Stimulated activated CD8-positive, alpha-beta memory T cell treated with anti-CD3 and anti-CD28 coated beads, Interleukin-7, amount 100 ng/mL, for 1 hour (primary cell): ENCODE measurements at places on chromosomes 11 and 22.
A peak's percentile ranks its signal among the peaks of the same experiment; 100 is the strongest.

GRCh38 chr22:49667236-49667635 is 160.4 kb downstream of the BRD1 start:
- DNase-seq, result no peak

- peak; percentile 52 for DNase-seq
Observed at GRCh38 chr11:65588199-65589054, 7.2 kb downstream of the KCNK7 start.

GRCh38 chr11:120923866-120924508 is 99.9 kb upstream of the TBCEL start:
- DNase-seq, result no peak

DNA sequence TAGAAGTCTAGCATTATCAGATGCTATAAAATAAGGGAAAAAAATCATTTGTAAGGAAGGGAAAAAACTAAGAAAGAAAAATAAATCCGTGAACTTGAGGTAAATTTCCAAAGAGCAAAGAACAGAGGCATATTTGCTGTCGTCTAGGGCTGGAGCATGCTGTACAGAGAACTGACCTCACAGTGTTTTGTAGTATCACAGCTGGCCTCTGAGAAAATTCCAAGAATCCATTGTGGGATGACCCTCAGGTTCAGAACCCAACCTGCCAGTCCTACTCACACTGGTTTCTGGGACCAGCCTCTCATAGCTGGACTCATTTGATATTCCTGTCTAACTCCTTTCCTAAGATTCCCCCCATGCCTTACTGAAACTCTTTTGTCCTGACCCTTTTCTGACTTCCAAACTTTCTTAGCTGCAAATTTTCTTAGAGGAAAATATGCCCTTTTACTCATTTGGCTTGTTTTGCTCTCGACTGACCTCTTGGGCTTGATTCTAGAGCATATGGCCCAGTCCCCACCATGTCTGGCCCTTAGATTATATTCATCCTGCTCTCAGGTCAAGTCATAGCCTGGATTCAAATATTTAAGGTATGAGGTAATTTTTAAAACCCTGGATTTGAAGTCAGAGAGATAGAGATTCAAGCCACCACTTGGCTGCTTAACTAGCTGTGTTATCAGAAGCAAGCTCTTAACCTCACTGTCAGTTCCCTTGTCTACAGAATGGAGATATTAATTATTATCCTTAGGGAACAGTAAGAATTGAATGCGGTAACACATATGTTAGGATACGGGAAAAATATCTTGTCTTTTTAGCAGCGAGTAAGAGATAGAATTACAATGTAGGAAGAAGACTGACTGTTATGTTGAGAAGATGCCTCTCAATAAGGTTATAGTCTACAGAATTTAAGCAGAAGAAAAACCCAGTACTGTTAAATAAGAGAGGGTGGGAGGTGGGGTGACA is 89.7 kb upstream of the KCNA4 start:
- DNase-seq, result no peak

- DNase-seq, result no peak
Observed at GRCh38 chr11:76694664-76695063, 24.1 kb upstream of the LRRC32 start.

DNA sequence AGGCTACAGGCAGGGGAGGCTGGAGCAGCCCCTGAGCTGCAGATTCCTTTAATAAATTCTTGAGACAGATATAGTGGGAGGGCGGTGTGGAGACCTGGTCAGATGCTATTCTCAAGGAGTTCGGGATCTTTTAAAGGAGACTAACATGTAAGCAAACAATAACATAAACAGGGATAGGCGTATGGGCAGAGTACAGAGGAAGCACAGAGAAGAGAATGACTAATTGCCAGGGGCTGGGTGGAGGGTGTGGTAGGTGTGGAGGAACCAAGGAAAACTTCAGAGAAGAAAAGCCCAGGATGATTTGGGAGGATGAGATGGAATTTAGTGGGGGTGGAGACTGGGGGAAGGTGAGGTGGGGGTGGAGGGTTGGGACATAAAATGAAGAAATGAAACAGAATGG is 9.7 kb upstream of the HEPHL1 start:
- DNase-seq, result no peak

DNA sequence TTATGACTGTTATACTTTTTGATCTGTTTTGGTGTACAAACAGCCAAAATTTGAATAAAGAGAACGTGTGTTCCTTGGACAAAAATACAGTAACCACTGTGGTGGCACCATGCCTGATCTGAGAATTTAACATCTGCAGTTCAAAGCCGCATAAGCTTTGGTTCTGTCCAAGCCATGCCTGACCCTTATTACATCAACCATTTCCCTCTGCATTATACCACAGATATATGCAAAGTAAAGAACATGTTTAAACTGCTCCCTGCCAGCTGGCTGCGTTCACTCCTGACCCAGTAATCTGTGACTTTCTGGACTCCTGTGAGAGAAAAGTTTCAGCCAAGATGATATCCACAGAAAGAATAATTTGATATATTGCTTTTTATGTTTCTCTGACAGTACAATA is 890.5 kb upstream of the ANO3 start:
- DNase-seq, result no peak

DNA sequence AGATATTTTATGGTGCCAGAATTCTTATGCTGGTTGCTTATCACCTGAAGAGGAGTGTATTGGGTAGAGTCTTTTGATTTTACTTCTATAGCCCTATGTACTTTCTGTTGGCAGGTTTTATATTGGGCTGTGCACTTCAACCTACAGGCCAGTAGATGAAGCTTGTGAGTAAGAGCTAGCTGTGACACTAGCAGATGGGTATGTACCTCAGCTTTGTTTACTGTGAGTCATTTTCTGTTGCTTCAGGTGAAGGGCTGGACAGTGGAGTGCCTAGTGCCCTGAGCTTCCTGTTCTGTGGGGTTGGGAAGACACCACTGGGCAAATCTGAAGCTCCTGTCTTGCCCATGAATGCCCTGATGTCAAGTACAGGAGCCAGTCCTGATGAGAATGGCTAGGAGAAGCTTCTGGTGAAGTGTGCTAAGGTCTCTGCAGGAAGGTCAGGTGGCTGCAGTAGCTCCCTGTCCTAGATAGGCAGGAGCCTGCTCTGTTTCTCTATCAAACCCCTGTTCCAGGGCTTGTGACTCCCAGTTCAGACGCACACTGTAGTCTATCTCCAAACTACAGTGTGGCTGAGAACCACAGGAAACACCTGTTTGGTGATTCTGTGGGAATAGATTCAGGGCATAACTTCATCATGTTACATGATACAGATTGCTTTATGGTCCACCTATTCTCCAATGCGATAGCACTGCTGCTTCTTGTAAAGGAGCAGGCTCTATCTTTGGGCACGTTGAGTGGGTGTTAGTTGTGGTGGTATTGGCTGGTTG is 755.7 kb downstream of the KCNA4 start:
- DNase-seq, result no peak

GRCh38 chr11:120702656-120703055 is 191.1 kb downstream of the GRIK4 start:
- no peak for DNase-seq

DNA sequence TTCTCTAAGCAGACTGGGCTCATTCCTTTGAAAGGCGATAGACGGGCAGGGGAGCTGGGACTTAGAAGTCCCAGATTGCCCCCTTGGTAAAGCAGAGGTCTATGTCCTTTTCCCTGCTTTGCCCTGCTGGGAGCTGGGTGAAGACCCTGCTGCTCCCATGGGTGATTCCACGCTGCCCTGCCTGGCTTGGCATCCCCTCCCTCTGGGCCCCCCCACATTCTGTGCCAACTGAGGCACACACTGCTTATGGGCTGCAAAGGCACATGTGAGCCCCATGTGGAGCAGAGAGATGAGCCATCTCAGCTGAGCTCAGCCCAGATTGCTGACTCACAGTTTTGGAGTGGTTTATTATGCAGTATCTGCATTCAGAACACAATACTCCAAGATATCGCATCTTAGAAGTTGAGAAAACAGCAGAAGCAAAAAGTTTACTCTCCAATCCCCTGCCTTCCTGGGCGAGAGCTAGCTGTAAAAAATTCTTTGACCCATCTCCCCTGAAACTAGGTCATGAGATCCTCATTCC is 127.2 kb downstream of the ST3GAL4 start:
- DNase-seq, result no peak
